ENCODE measurements at places on chromosomes 2 and 18. TPM values are rescaled to one million over a fixed set of nuclear protein-coding genes. Genes with fewer than 3 reads are reported as not detected.

MC4R gene
- not detected for total RNA-seq

DNA sequence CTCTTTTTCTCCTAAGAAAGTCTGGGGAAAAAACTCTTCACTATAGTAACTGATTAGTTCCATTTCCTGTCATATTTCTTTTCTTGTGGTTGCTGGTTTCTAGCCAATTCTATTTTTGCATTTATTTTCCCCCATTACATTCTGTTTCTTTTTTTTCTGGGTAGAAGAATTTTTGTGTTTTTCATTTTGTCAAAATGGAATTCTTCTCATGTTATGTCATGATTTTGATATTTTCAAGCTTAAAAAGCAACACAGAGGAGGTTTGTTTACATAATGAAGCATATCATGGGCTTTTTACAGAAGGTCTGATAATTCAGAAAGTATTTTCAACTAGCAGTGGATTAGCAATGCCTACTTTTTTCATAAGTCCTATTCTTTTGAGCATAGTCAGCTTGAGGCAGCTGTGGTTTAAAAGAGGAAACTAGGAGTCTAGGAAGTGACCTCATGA, 102.0 kb downstream of the MAP2 start:
- H3K27me3 ChIP-seq: no peaks in the 10 kb centered on the region
- DNase-seq: no peak
- H3K27ac ChIP-seq: peak overlapping the region; percentile 68
- H3K36me3 ChIP-seq: no peaks in the 10 kb centered on the region
- H3K4me3 ChIP-seq: peak overlapping the region; percentile 33
- H3K4me1 ChIP-seq: peaks cover 12% of the 10 kb centered on the region

- H3K4me3 ChIP-seq: peak within 1 kb of the TSS; percentile 76
- peaks cover 39% of the 10 kb centered on the region for H3K27me3 ChIP-seq
- no peaks in the 10 kb centered on the region for H3K36me3 ChIP-seq
- peaks cover 21% of the 10 kb centered on the region for H3K4me1 ChIP-seq
- peak; percentile 58 for DNase-seq
Measured at GRCh38 chr2:189580658-189581353, at the start of gene SLC40A1. Gene SLC40A1 (minus strand): TSS chr2:189580786. CDS start chr2:189580460, 326 bp downstream.

NEU2 gene
- total RNA-seq: not detected

DNA sequence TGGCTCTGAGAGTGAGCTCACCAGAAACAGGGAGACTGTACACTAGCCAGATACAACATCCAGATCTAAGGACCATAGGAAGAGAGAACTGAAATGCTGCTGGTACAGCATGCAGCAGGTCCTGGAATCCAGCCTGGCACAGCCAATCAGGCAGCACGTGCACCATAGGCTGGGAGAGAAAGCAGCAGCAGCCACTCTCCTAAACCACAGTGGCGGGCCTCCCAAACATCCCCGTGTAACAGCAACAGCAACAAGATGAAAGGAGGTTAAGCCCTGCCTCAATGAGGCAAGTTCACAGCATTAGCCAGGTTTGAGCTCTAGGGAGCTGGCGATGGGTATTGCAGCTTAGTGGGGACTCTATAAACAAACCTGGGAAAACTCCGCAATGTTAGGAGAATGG, 192.0 kb downstream of the EPHA4 start:
- no peak for DNase-seq
- H3K4me1 ChIP-seq: no peaks in the 10 kb centered on the region
- H3K27ac ChIP-seq: no peak overlapping the region
- no peaks in the 10 kb centered on the region for H3K36me3 ChIP-seq
- no peak overlapping the region for H3K4me3 ChIP-seq
- no peaks in the 10 kb centered on the region for H3K27me3 ChIP-seq

RNU2-63P gene
- total RNA-seq: 19.7 TPM

GRCh38 chr2:106782681-106783080, 103.3 kb downstream of the ST6GAL2 start:
- H3K27ac ChIP-seq: no peak overlapping the region
- no peaks in the 10 kb centered on the region for H3K4me1 ChIP-seq
- no peaks in the 10 kb centered on the region for H3K36me3 ChIP-seq
- no peak overlapping the region for H3K4me3 ChIP-seq
- no peak for DNase-seq
- H3K27me3 ChIP-seq: no peaks in the 10 kb centered on the region

DNA sequence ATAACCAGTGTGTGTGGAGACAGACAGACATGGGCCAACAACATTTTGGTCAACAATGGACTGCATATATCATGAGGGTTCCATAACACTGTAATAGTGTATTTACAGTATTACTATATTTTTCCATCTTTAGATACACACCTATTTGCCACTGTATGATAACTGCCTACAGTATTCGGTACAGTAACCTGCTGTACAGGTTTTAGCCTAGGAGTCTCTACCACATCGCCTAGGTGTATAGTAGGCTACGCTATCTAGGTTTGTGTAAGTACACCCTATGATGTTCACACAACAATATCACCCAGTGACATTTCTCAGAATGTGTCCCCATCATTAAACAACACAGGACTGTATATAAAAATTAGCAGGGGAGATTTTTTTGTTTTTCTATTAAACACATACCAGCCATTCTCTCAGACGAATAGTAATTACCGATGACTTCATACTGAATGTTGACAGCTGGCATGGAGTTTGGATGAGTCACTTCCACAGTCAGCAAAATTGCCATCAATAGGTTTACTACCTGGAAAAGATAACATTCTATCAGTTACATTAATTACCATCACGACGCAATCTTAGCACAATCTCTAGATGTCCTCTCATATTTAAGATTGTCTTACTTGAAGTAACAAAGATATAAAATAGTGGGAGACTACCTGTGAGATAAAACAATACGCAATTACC, 10.8 kb downstream of the LAPTM4A start:
- H3K4me3 ChIP-seq: no peak overlapping the region
- no peaks in the 10 kb centered on the region for H3K27me3 ChIP-seq
- H3K4me1 ChIP-seq: peaks cover 15% of the 10 kb centered on the region

DNA sequence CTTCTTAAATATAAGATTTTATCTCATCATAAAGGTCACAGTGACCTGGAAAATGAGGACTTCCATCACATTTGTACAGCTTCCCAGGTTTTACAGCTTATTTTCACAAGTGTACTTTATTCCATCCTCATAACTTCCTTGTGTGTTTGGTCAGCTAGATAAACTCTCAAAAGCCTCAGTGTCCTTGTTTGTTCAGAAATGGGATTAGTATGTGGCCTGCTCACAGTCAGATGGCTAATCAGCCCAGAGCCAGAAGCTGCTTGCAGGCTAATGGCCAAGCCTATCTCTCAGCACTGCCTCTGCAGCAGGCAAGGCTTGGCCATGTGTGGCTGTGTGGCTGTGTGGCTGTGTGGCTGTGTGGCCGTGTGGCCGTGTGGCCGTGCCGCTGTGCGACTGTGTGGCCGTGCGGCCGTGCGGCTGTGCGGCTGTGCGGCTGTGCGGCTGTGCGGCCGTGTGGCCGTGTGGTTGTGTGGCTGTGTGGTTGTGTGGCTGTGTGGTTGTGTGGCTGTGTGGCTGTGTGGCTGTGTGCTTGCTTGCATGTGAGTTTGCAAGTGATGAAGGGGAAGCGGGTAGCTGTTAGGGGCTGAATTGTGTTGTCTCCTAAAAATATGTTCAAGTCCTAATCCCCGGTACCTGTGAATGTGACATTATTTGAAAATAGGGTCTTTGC, 233.0 kb upstream of the TNP1 start:
- no peak for DNase-seq
- peaks cover 7% of the 10 kb centered on the region for H3K27me3 ChIP-seq
- H3K27ac ChIP-seq: no peak overlapping the region
- peaks cover 48% of the 10 kb centered on the region for H3K4me1 ChIP-seq
- no peak overlapping the region for H3K4me3 ChIP-seq

C2orf72 gene
- 0.96 TPM for total RNA-seq

AMER3 gene
- total RNA-seq: not detected

DNA sequence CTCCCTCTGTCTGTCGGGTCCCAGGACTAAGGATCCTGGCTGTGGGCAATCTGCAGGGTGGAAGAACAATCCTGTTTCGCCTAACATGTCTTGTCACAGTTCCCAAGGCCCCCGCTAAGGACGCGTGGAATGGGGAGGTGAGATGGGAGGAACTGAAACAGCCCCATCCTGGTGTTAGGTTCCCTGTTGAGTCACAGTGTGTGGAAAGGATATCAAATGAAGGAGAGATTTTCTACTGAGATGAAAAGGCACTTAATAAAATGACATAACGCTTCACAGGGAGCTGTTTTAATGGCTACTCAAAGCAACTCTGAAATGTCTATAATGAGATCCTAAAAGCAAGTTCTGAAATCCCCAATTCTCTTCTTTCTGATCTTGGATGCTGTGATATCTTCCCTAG, 52.5 kb downstream of the RAB31 start:
- no peak for DNase-seq
- peaks cover 12% of the 10 kb centered on the region for H3K27me3 ChIP-seq
- no peaks in the 10 kb centered on the region for H3K36me3 ChIP-seq
- H3K27ac ChIP-seq: no peak overlapping the region

DNA sequence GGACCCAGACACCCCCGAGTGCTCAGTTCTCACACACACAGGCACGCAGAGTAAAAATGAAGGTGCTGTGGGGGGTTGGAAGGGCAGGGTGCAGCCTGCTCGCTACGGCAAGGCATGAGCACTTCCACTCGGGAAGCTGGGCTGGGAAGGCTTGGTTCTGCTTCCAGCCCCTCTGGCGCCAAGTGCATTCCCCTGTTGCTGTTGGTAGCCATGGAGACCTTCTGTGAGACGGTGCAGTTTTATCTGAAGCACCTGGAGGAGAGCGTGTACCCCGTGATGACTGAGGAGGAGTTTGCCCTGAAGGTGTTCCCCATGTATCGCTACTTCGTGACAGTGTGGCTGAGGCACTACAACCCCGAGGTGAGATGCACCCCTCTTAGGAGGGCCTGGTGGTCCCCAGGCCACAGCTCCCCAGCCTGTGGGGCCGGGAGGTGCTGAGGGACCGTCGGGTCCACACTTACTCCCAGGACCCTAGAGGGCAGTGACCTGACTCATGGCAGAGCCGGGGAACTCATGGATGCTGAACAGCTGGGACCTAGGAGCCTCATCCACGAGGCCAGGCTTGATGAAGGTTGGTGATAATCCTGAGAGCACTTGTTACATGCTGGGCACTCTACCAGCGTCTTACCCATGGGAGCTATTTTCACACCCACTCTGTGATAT, 15.5 kb downstream of the MROH2A start:
- H3K4me1 ChIP-seq: no peaks in the 10 kb centered on the region
- no peak overlapping the region for H3K27ac ChIP-seq
- H3K4me3 ChIP-seq: no peak overlapping the region
- no peaks in the 10 kb centered on the region for H3K27me3 ChIP-seq
- H3K36me3 ChIP-seq: no peaks in the 10 kb centered on the region
- no peak for DNase-seq

DNA sequence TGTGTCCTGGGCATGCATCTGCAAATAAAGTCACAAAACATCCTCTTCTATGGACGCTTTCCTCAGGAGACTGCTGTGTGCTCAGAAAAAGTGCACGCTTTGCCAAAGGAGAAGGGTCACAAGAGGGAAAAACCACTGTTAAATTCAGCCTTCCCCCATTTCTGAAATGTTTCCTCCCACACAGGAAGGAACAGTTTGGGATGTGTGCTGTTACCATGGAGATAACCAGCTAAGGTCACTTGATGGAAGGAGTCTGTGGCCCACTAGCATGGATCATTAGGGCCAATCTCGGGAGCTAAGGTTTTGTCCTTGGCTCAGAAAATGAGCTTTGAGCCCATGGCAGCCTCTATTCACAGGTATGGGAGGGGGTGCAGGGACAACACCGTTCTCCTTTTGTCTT, 5.6 kb downstream of the KCNE4 start:
- H3K27me3 ChIP-seq: peaks cover 2% of the 10 kb centered on the region
- no peak overlapping the region for H3K4me3 ChIP-seq
- no peak overlapping the region for H3K27ac ChIP-seq
- DNase-seq: no peak
- H3K4me1 ChIP-seq: no peaks in the 10 kb centered on the region
- no peaks in the 10 kb centered on the region for H3K36me3 ChIP-seq

DNA sequence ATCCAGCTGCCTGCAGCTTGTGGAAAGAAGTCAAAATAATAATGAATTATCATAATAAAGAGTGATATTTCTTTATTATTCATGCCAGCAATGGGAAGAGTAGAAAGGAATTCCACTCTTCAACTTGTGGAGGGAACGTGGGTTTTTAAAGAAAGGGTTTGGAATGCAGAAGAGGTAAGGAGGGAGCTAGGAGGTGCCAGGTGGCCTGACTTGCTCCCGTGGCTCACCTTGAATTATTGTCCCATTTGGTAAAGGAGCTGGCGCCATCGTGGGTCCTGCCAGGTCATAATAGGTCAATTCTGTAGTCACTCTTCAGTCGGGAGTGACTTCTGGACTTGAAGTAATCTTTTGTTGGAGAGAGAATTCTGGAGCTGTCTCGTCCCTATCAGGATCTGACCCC, 95.2 kb upstream of the BARD1 start:
- DNase-seq: no peak
- no peaks in the 10 kb centered on the region for H3K27me3 ChIP-seq
- no peak overlapping the region for H3K4me3 ChIP-seq
- H3K36me3 ChIP-seq: no peaks in the 10 kb centered on the region

LHCGR gene
- total RNA-seq: not detected

DNA sequence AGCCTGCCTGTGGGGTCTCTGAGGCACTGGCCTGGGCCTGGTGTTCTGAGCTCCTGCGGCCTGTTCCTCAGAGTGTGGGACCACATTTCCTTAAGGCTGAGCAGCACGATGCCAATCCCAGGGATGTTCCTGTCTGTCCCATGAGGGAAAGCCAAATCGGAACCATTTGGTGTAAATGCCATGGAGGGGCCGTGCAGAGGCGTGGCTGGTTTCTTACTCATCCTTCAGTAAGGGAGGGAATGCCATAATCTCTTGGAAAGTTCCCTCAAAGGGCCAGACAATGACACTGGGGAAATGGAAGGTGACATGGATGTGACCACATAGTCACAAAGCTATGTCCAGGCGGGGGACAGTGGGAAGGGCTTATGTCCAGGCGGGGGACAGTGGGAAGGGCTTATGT, 14.4 kb upstream of the PTMA start:
- H3K4me3 ChIP-seq: no peak overlapping the region
- no peaks in the 10 kb centered on the region for H3K4me1 ChIP-seq
- DNase-seq: no peak
- no peaks in the 10 kb centered on the region for H3K27me3 ChIP-seq
- H3K27ac ChIP-seq: no peak overlapping the region
- no peaks in the 10 kb centered on the region for H3K36me3 ChIP-seq

DNA sequence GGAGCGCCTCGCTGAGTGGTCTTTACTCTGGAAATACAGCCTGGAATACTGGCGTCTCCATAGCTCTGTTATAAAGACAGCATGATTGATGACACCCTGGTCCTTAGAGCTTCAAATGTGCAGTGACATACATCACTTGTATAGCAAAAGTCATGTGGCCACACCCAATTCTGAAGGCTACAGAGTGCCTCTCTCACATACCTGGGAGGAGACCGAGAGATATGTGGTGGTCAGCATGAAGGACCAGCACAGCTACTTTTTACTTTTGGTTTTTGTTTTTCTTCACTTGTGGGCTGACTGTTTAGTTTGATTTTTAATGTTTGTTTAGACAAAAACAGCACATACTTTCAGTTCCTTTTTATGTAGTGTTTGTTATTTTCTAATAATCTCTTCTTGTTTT, 938.5 kb upstream of the SOX11 start:
- H3K4me1 ChIP-seq: no peaks in the 10 kb centered on the region
- H3K27me3 ChIP-seq: no peaks in the 10 kb centered on the region
- DNase-seq: no peak
- H3K36me3 ChIP-seq: no peaks in the 10 kb centered on the region
- H3K4me3 ChIP-seq: no peak overlapping the region

GPR75 gene
- total RNA-seq: 2.4 TPM

CMPK2 gene
- total RNA-seq: 2.8 TPM

- no peaks in the 10 kb centered on the region for H3K4me1 ChIP-seq
- no peak for DNase-seq
- H3K27me3 ChIP-seq: no peaks in the 10 kb centered on the region
- H3K27ac ChIP-seq: no peak overlapping the region
- no peak overlapping the region for H3K4me3 ChIP-seq
Measured at GRCh38 chr2:33903215-33903614, 304.1 kb upstream of the FAM98A start.

All from activated T-helper 2 cell treated with anti-CD3 and anti-CD28 coated beads, Interferon-gamma antibody, Interleukin-2, Interleukin-4, amounts not matched to agents 10 μg/mL and 5 μg/mL and 100 μg/mL, durations not matched to agents 14 hours and 24 hours and 36 hours (primary cell).